Bladder microvascular endothelial cell (primary cell): ENCODE measurements at places on chromosomes 13 and 19. TPM values are rescaled to one million over a fixed set of nuclear protein-coding genes. Genes with fewer than 3 reads are reported as not detected.

IL4I1 gene
- total RNA-seq, result 4.0 and 7.0 TPM in 2 replicates

OR4F17 gene
- not detected in 2 replicates for total RNA-seq

PEAK3 gene
- total RNA-seq, result 0.25 TPM in 1 of 2 replicates, not detected in the other

SWSAP1 gene
- total RNA-seq, result 0.57 and 1.1 TPM in 2 replicates

KLK14 gene
- total RNA-seq, result not detected in 2 replicates

ZNF578 gene
- 1.3 and 3.9 TPM in 2 replicates for total RNA-seq

ZNF480 gene
- total RNA-seq, result 4.9 and 6.7 TPM in 2 replicates

EPSTI1 gene
- 1.9 and 5.8 TPM in 2 replicates for total RNA-seq

WDR87 gene
- total RNA-seq, result not detected in 2 replicates

CPT1C gene
- total RNA-seq, result 22.8 and 24.9 TPM in 2 replicates

SYT3 gene
- 0.19 TPM in 1 of 2 replicates, not detected in the other for total RNA-seq

ZNF813 gene
- 3.1 and 4.6 TPM in 2 replicates for total RNA-seq

SPACA4 gene
- total RNA-seq, result not detected in 2 replicates

MARCHF2 gene
- total RNA-seq, result 132 and 139 TPM in 2 replicates

ZNF723 gene
- total RNA-seq, result not detected in 2 replicates

LIM2 gene
- not detected in 2 replicates for total RNA-seq

GSX1 gene
- not detected in 2 replicates for total RNA-seq
